Right ventricle myocardium inferior (tissue), 1 donor: ENCODE measurements at places on chromosomes 2 and 18.

DNA sequence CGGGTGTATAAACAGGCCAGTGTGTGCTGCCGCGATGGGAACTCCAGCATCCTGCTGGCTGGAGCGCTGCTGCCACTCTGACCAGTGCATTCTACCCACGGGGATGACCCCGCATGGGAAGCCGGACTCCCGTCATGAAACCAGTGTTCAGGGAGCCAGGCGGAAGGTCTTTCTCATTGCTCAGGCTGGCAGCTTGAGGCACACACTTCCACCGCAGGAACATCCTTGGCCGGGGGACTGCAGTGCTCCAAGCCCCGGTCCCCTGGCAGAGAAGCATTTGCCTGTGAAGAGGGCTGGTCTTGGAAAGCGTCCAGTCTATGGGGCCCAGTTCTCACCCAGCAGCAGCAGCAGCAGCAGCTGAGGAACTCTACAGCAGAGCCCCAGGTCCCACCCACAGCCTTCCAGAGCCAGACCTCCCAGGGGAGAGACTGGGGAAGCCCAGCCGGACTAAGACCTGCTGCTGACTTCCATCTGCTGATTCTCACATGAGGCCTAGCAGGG is 235.9 kb downstream of the KLHL29 start:
- DNase-seq = no peak

- no peak for DNase-seq
Observed at GRCh38 chr2:10761591-10761990, 40.2 kb downstream of the ATP6V1C2 start.

DNA sequence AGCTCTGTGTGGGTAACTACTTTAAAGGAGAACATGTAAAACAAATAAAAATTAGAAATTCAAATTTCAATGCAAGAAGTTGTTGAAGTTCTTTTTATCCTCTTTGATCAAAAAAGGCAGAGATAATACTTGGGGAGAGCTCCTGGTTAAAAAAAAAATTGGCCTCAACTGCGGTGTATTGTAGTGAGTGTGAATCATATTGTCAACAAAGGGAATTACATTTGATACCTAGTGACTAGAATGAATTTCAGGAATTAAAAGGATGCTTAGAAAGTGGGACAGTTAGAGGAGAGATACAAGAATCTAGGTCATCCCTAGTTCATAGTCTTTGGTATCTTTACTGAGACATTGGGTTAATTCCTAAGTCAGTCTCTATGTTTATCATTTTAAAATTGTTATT is 473.0 kb downstream of the CCDC85A start:
- DNase-seq = no peak

DNA sequence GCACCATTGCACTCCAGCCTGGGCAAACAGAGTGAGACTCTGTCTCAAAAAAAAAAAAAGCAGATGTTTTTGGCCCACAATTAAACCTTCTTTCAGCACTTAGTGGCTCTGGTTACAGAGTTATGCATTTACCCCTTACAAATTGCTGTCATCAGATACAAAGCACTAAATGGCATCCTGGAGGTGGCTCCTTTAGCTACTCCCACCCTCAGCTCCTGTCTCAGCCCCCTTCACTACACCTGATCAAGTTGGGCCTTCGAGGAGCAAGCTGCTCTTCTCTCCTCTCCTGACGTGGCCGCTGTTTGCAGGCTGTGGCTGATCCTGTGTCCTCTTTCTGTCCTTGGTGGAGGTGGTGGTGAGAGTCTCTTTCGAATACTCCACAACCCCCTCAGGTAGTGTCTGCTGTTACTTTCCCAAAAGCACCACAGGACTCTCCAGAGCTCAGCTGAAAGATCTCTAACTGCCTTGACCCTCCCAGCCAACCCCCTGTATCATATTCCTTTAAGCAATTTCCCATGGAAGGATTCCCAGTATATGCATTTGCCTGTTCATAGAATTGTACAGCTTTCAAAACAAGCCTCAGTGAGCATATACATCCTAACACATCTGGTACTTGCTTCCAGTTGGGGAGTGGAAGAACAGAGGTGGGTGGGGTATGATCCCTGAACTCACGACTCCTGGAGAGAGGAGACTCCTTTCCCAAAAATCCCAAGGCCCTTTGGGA is 285.9 kb downstream of the CLIP4 start:
- DNase-seq = no peak

- DNase-seq = no peak
Observed at GRCh38 chr2:23767876-23768621, 158.9 kb downstream of the ATAD2B start.

DNA sequence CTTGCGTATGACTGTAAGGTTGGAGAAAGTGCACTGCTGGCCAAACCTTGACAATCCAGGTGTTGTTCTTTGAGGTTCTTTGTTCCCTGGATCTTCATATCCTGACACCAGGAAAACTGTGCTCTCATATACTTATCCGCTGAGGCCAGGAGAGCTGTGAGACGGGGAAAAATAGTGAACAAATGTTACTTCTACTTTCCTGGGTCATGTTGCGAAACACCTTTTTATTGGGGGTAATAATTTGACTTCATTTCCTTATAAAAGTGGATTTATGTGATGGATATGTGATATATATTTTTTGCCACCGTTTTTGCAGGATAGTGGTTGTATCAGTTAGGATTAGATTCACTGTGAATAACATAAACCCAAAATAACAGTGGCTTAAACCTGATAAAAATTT is 336.1 kb downstream of the OSR1 start:
- DNase-seq = no peak

- no peak for DNase-seq
Observed at GRCh38 chr18:23133860-23134779, 1.2 kb upstream of the CABLES1 start.

GRCh38 chr2:55604027-55604565 is 13.3 kb downstream of the PPP4R3B start:
- no peak for DNase-seq
